NCI-H187 treated with DMSO at 0.1 percent for 48 hours (cell line): ENCODE measurements at places on chromosomes 5 and 9.

DNA sequence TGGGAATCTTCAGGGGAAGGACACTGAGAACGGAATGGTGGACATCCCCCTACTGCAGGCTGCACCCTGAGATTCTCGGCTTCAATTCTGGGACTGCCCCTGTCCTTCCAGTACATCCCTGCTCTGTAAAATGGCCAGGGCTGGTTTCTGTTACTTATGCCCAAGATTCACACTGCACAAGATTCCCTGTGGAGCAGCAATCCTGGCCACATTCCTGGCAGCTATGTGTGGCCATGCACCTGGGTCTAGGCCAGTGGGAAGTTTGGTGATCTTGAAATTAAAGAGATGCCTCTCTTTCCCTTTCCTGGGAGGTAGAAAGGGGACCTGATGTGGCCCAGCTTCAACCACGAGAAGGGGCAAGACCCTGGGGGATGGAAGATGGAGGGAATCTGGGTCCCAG is 27.6 kb downstream of the WHRN start:
- DNase-seq, result no peak

GRCh38 chr5:127143722-127144121 is 70.4 kb upstream of the C5orf63 start:
- no peak for DNase-seq

- no peak for DNase-seq
These were observed 60.6 kb downstream of the IL6ST start for GRCh38 chr5:55934115-55934613.

GRCh38 chr9:92656537-92656925 is 13.4 kb downstream of the IPPK start:
- DNase-seq, result no peak

DNA sequence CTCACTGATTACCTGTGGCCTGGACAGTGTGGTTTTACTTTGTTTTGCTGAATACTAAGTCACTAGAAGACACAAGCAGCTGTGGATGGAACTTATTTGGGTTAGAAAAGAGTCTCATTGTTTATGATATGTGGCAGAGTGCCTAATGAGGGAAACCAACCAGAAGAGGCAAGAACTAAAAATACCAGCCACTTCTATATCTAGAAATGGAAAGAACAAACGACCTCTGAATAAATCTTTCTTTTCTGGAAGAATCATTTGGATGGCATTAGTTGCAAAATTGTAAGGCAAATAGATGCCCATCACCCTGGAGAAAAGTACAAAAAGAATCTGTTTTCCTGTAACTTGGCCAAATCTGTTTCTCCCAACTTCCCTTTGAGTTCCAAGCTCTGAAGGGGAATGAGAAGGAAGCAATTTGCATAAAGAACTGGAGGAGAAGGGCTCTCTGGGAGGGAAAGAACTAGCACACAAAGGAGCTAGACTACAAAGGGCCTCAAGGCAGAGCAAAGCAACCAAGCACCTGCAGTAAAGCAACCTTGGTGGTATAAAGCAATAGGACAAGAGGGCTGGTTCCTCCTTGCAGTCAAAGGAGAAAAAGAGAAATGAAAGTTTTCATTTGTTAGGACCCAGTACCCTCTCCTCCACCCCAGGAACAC is 455.4 kb downstream of the CAAP1 start:
- no peak for DNase-seq

DNA sequence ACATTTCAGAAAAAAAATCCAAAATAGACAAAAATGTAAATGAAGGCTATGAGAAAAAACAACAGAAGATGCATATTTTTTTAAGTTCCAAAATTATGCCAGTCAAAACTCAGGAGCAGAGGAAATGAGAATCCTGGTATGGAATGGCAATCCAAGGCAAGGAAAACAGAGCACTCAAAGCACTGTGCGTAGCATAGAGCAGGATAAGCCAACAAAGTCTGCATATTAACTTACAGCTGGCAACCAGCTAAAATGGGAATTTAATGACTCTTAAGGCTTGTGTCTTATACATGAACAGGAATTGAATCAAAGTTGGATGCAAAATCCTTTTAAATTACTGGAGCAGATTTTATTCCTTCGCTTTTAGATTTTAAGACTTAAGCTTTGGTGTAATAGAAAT is 203.5 kb upstream of the DAPK1 start:
- no peak for DNase-seq

DNA sequence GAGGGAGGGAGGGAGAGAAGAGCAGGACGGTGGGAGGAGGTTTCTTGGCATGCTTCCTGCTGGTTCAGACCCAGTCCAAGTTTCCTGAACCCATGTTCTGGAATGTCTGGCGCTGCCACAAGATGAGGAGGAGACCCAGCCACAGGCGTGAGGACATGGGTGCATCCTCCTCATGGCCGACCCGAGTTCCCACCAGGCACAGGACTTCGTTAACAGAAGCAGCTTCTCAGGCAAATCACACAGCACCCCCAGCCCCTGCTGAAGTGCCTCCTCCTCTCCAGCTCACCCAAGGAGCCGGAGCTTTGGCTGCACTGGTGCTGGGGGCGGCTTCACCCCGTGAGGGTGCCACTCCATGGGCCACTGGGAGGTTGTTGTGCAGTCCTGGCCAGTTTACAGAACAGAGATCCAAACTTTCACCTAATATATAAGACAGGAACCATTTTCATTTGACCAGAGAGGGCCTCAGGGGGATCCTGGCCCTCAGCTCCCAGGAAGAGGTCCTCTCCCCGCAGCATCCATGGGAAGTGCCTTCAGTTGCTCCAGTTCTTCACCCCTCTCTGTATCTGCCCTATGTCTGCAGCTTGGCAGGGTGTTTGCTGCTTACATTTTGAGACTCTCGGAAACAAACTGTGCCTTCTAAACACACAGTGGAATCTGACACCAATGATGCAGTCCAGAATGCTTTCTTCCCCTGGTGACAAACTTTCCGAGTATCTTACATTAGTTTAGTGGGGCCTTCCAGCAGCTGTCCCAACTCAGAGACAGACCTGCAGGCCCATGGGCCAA is 10.2 kb upstream of the NKD2 start:
- DNase-seq, result no peak

DNA sequence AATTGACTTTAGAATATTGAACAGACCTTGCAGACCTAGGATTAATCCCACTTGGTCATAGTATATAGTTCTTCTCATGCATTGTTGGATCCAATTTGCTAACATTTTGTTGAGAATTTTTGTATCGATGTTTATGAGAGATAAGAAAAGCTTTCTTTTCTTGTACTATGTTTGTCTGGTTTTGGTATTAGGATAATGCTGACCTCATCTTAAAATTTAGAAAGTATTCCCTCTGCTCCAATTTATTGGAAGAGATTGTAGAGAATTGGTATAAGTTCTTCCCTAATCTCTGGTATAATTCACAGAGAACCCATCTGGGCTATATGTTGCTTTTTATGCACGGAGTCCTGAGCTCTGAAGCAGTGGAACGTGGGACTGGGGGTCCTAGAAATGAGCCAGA is 67.7 kb downstream of the ADAMTS16 start:
- no peak for DNase-seq

DNA sequence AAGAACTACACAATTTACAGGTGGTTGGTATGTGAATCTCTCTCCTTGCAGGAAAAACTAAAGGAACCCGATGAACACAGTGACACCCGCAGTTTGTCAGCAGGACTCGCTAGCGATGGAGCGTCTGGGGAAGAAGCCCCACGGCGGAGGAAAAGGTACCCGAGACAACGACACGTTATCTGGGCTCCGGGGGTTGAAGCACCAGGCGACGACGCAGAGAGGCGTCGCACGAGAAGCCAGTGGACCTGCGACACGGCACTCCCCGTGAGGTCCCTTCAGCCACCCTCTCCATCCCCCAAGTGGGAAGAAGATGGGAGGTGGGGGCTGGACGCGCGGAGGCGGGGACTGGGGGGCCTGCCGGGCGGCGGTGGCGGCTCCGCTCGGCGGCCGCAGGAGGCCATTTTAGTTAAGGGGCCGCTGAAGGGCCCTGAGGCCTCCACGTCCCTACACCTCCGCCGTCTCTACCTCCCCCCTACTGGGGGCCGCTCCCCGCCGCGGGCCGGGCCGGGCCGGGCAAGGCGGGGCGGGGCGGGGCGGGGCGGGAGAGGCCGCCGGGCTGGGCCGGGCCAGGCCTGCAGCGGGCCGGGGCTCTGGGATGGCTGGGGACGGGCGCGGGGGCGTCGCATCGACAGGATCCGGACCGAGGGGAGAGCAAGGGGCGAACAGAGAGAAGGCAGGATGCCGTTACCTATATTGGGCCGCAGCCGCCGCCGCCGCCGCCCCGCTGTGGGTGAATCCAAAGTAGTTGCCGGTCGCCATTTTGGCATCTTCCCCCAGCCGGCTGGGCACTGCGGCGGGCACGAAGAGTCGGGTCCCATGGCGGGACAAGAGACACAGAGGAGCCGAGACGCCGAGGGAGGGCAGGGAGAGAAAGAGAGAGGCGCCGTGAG is 754 bp downstream of the ZFR start:
- DNase-seq, result no peak

GRCh38 chr5:38575476-38575875 is 19.0 kb upstream of the LIFR start:
- no peak for DNase-seq
